GF-D8 (cell line): ENCODE measurements at places on chromosomes 11 and 22.

DNA sequence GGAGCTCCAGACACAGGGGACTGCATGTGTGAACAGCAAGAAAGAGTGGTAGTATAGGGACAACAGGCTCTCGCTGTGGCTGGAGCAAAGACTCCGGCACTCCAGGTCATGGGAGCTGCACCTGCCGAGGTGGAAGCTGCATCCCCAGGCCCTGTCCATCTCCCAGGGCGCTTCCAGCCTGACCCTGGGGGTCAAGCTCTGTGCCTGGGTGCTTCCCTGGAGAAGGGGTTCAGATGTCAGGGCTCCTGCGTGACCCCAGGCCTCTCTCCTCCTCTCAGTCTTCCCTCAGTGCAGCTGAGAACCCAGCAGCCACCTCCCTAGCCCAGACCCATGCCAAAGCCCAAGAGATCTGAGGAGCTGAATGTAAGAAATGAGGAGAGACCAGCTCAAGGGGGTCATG is 3.4 kb downstream of the TMPRSS4 start:
- DNase-seq = no peak

DNA sequence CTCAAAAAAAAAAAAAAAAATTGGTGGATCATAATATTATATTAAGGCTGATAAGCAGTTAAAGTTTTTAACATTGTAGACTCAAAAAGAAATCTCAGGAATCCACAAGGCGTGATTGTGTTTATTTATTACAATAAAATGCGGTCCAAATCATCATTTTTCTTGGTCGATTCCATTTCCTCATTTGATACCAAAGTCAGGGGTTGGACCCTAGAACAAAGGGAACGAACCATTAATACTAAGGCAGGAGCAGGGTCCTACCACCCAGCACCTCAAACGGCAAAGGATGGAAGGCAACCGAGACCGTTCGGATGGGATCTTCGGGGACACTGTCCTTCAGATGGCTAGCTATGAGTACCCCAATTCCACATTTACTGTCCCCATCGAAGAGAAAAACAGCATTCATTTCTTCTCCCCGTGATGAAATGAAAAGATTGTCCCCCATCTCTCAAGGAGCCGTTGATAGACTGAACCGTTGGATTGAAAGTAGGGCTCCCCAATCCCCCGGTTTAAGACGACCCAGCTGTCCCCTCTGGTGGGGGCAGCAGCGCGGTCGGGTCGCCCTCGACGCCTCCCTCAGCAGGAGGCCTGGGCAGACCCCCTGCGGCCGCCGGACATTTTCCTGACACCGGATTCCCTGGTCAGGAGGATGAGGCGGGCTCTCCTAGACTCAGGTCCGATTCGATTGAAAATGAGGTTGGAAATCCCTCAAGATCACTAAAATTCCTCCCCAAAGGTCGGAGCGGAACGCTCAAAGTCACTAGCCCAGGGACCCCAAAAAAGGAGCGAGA is 607 bp downstream of the DMC1 start:
- no peak for DNase-seq

GRCh38 chr11:100624346-100624745 is 62.7 kb upstream of the ARHGAP42 start:
- DNase-seq = no peak

- no peak for DNase-seq
Measured at GRCh38 chr11:121336279-121336937, 43.8 kb downstream of the SC5D start.

GRCh38 chr11:74611369-74611861 is 19.0 kb downstream of the POLD3 start:
- DNase-seq = no peak

- peak; percentile 12 for DNase-seq
Measured at GRCh38 chr11:8832571-8833260, 78.3 kb upstream of the AKIP1 start.

GRCh38 chr11:131792243-131792642 is 421.8 kb downstream of the NTM start:
- no peak for DNase-seq

DNA sequence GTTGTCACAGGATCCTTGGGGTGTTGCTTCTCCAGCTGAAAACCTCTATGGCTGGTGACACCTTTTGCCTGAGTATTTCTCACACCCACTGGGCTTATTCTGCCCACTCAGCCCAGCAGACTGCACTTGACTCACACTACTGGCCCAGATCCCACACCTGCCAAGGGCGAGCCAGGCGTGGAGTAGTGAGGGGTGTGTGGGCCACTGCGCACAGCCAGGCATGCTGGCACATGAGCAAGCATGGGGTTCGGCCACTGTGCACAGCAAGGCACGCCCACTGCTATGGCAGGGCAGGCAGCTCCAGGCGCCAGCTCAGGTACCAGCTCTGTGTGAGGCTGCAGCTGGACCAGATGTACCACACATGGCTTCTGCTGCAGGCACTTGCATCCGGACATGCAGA is 116.5 kb upstream of the MTNR1B start:
- no peak for DNase-seq

DNA sequence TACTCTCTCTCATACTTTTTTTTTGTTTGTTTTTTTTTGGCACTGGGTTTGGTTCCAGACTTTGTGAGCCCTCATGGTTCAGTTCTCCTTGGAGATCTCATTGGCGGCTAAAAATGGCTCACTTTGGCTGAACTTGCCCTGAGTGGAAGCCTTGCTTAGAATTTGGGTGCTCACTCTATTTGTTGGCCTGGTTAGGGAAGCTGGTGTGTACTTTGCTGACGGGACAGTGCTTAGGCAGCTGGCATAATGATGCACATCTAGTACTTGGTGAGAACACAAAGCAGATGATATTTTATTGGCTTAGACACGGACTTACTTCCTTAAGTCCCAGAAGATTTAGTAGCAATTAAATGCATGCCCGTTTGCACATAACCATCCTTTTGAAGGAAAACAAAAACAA is 66.5 kb upstream of the GRAMD1B start:
- no peak for DNase-seq

- no peak for DNase-seq
Measured at GRCh38 chr22:37747715-37748100, 50.9 kb downstream of the TRIOBP start.

GRCh38 chr11:63536669-63537292 is at the start of gene PLAAT4:
Gene PLAAT4 (plus strand): TSS chr11:63536808. CDS start chr11:63536869, 61 bp downstream.
- no peak for DNase-seq

GRCh38 chr11:6203327-6203726 is 2.0 kb upstream of the C11orf42 start:
- DNase-seq = no peak

- no peak for DNase-seq
Measured at GRCh38 chr11:65858681-65859087, 704 bp upstream of the CFL1 start.

GRCh38 chr11:4039011-4039410 is 55.6 kb upstream of the RRM1 start:
- no peak for DNase-seq

- no peak for DNase-seq
Measured at GRCh38 chr11:29183301-29183700, 833.5 kb downstream of the KCNA4 start.

- no peak for DNase-seq
Measured at GRCh38 chr11:2590965-2591754, 108.6 kb downstream of the KCNQ1OT1 start.

- DNase-seq = no peak
Measured at GRCh38 chr11:47179655-47179991, 2.9 kb upstream of the ARFGAP2 start.

DNA sequence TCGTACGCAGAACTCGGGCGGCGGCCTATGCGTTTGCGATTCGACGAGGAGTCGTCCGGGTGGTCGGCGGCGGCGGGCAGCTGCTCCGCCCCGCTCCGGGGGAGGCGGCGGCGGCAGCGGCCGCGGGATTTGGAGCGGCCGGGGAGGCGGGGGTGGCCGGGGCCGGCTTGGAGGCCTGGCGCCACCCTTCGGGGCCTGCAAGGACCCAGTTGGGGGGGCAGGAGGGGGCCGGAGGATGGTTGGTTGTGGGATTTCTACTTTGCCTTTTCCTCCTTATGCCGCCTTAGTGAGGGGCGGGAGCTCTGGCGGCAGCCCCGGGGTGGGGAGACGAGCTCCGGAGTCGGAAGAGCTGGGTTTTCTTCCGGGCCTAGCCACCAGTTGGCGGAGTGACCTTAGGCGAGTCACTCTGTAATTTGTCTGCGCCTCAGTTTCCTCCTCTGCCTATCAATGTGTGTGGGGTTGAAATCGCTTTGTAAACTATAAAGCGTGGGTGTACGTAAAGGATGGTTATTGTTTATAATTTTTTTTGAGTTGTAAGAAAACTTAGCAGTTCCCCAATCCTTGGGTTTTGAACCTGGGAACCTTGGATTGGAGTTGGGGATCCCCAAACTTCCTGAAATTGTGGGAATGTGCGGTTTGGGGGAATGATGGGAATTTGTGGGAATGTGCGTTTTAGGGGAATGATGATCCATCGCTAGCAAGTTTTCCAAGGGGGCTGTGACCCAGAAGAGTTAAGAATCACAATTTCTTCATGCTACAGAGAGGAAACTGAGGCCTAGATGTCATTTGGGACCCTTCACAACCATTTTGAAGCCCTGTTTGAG is 679 bp downstream of the TUG1 start:
- peak; percentile 9 for DNase-seq

DNA sequence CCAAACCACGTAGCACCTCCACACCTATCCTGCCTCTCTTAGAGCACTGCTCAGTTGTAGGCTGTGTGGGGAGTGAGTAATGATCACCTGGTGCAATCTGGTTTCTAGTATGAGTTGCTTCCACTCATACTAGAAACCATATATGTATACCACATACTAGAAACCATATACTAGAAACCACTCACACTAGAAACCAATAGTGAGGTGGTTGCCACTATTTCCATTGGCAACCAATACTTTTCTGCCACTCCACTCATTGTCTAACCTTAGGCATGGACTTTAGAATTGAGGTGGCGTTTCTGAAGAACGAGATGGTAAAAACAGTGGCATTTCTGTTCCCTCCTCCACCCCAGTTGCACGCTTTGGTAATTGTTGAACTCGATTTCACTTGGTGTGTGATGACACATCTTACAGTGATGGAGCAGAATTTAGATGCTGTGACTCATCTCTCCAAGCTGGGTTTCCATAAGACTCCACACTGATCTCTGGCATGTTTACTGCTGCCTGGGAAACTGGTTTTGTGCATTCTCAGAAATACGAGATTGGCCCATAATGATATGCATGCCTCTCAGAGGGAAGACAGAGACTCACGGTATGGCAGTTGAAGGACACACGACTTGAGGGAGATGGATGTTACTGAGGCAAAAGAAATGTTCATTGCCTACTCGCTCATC is 82.9 kb downstream of the KIRREL3 start:
- no peak for DNase-seq

DNA sequence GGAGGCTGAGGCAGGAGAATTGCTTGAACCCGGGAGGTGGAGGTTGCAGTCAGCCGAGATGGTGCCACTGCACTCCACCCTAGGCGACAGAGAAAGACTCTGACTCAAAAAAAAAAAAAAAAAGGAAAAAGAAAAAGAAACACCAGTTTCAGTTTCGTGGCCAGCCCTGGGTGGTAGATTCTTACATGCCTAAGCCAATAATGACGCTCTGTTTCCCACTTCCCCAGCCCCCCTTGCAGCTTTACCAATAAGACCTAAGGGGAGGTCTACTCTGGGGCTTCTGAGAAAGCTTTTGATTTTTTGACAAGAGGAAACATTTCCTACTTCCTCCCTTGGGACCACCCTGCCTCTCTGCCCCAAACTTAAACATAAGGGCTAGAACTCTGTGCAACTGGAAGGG is 30.0 kb upstream of the PTPRJ start:
- DNase-seq = no peak

DNA sequence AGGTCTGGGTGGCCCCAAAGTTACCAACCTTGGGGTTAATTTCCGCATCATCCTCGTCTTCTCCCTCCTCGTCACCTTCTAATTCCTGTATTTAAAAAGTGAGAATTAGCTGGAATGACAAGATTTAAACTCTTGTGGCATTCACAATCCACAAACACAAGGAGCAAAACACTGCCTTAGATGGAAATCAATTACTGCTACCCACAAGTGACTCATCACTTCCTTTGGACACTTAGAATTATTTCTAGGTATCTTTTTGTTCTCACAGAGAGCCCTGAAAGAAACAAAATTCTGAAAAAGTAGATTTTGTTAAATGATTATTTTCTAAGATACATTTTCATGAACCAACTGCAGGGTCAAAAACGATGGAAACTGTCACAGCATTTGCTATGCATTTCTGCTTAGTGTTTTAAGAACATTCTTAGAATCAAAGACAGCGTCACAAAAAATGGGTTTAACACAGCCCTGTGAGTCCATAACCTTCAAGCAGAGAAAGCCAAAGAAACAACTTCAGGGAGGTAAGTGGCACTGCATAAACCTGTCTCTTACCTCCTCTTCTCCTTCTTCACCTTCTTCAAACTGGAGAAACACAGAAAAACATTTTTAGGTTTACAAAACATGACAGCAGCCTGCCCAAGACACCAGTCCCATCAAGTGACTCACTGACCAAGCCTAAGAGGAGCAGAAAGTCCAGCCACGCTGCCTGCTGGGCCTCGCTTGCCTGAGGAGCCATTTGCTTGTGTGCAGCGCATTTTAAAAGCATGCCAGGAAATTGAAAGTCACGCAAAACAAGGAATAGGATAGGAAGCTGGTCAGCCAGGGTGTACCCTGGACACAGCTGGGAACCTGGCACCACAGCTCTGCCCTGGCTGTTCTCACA is 22.3 kb upstream of the PHLDA2 start:
- no peak for DNase-seq

DNA sequence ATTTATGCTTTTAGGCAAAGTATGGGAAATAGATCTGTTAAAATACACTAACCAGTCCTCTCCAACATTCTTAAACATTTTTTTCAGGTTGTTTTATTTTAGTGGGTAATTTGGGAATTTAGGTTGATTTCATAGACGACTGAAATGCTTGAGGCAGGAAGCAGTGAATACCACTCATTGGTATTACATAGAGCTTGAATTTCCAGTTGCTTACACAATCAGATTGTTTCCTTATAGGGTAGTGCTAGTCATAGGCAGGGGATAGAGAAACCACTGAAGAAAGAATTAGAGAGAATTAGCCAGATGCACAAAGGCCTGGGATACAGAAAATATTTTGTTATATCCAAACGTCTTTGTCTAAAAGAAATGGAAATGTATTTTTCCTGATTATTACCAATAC is 23.9 kb upstream of the LYVE1 start:
- peak; percentile 28 for DNase-seq

GRCh38 chr11:69413015-69413801 is 68.3 kb upstream of the LINC01488 start:
- DNase-seq = no peak
